ENCODE measurements at places on chromosomes 7 and 10.

GRCh38 chr7:111758332-111758731, 196.0 kb upstream of the IMMP2L start:
- no peak for DNase-seq

DNA sequence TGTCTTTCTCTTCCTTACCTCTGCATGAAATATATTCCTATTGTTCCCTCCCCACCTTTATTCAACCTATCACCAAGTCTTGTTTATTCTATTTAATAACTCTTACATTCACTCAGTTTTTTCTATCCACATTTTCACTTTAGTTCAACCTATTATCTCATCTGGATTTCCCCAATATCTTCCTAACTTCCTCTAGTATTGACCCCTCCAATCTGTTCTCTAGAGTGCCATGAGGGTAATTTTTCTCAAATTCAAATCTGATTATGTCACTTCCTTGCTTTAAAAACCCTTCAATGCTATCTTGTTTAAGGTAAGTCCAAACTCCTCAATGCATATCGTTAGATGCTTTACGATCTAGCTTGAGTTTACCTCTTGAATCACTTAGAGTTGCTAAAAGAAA, 86.5 kb downstream of the SDHAF3 start:
- no peak for DNase-seq

- no peak for DNase-seq
Measured at GRCh38 chr10:122445469-122445868, 9.0 kb upstream of the ARMS2 start.

GRCh38 chr7:94190599-94191061, 186.5 kb upstream of the BET1 start:
- DNase-seq: no peak

DNA sequence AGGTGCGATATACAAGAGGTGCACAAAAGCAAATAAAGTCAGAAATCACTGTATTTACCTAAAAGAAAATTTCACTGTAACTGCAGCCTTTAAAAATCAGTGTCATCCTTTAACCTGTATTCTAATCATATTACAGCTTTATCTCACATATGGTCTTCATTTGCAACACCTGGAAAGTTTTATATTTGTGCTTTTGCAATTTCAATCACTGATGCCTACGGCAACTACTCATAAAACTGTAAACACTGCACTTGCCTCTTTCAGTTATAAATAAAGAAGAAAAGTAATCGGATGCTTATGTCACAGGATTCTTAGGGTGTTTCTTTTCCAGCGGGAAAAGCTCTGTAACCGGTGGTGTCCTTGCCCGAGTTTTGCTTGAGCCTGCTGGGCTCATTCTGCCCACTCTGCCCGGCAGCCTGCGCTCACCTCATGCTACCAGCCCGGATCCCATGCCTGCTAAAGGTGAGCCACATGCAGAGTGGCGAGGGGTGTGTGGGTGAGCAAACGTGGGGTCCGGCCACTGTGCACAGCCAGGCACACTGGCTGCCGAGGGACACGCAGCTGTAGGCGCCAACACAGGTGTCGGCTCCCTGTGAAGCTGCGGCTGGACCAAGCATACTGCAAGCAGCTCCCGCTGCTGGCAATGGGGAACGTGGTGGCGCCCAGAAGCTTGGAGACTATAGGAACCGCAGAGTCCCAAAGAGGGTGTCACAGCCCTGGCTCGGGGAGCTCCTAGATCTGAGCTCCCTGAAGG, 56.3 kb upstream of the ABCB5 start:
- no peak for DNase-seq

DNA sequence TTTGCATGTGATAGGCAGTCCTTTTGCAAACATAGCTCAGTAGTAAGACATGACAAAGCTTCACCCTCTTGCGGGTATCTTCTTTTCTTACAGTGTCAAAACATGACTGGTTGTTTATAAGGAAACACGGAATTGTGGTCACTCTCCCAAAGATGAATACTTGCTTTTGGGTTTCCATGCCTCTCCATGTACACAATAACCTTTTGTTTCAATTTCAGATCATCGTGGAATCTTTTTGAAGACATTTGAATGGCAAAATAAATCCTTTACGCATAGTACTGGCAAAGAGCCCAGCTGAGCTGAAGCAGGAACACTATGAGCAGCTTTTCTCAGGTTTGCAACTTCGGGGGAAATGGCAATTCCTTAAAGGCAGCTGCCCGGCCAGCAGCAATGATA, 156.8 kb upstream of the FRMD4A start:
- DNase-seq: no peak

- DNase-seq: peak; percentile 37
Measured at GRCh38 chr7:129607471-129608120, 3.9 kb upstream of the NRF1 start.

- DNase-seq: no peak
Measured at GRCh38 chr7:154509192-154509591, 457.0 kb downstream of the DPP6 start.

GRCh38 chr7:158738841-158739240, 34.2 kb upstream of the NCAPG2 start:
- DNase-seq: no peak

- DNase-seq: no peak
Measured at GRCh38 chr10:31617757-31618156, 298.7 kb downstream of the ZEB1 start.

DNA sequence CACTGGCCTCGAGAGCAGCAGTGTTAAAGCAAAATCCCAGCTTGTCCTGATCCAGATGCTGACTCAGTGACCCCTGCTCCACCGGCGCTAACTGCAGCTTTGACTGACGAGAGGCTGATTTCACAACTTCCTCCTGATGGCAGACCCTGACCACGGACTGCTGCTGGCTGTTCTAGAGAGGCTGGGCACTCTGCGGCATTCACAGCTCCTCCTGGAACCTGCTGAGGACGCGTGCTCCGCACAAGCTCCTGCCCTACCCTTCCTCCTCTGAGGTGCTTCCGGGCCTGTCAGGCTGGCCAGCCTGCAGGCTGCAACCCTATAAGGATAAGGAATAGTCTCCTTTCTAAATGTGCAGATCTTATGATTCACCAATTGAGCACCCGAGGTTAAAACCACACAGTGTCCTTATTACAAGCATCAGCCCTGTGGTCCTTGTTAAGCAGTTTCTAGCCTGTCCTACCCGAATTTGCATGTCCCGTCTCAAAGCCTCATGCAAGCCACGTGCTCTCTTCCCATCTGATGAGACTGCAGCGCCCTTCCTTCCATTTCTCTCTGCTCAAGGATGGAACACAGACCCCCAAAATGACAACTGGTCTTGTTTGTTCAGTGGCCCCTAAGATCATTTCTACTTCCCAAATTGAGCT, 35.5 kb upstream of the NCAPG2 start:
- DNase-seq: no peak

GRCh38 chr10:60517805-60518204, 128.1 kb upstream of the ANK3 start:
- no peak for DNase-seq

GRCh38 chr7:29946428-29947186, 43.0 kb downstream of the SCRN1 start:
- DNase-seq: no peak

GRCh38 chr7:112789453-112789816, 758 bp downstream of the TMEM168 start:
- no peak for DNase-seq

DNA sequence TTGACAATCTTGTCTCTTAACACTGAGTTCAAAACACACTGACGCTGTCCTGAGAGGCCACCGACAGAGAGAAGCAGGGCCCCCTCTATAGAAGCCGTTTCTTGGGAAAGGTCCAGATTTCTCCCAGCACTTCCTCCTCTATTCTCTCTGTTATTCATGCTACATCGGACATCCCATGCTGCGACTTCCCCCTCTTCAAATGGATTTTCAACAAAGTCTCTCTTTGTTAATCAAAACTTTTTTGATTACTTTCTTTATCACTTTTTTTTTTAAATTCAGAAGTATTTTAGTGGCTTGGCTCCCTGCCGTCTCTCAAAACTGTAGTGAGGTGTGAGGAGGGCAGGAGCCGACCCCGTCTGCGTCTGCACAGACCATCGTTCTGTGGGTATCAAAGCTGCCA, 298.9 kb upstream of the PITRM1 start:
- no peak for DNase-seq

GRCh38 chr10:128047351-128047750, 78.9 kb downstream of the MKI67 start:
- peak; percentile 81 for DNase-seq

- no peak for DNase-seq
Measured at GRCh38 chr10:59674215-59674836, 35.3 kb downstream of the SLC16A9 start.

DNA sequence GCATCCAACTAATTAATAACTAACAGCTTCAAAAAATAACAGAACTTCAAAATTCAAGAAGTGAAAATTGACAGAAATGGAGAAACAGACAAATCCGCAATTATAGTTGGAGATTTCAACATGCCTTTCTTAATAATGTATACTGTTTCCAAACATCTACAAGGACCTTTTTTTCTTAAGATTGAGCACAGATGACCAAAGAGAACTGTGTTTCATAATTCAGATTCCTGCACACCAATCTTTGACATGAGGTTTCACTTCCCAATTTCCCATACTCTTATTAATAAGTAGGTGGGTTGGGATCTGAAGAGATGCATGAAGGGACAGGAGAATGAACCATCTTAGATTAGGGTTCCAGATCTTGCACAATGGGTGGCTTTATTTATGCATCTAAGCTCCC, 24.9 kb upstream of the GIMAP7 start:
- no peak for DNase-seq

DNA sequence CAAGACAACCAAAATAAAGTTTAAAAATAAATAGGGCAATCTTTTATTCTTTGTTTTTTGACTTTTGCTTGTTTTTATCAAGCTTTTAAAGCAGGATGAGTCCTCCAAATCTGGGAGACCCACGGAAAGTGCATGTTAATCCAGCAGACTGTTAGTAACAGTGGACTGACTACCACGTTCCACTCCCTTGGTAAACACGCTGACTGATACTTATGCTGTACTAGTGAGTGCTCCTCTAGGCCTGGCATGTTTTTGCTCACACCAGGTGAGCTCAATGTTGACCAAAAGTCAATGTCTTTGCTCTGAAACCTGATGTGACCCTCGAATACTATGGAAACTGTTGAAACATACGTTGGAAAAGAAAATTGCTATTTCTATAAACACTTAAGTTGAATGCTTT, 88.4 kb downstream of the KIAA1549 start:
- no peak for DNase-seq

DNA sequence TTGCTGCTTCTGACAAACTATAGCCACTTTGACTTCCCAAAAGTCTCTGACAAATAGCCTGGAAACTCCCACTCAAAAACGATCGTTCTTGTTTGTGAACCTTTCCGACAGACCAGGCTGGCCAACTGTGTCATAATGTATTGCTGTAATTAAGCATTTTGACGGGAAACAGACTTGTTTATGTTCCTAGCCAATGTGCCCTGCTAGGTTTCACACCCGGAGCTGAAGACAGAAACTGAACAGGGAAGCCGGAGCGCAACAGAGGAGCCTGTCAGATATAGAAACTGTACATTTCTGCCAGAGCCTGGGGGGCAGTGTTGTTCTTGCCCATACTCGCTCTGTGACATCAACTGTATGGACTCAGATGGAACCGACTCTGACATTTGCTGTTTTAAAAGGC, 55.3 kb upstream of the C7orf33 start:
- DNase-seq: no peak

DNA sequence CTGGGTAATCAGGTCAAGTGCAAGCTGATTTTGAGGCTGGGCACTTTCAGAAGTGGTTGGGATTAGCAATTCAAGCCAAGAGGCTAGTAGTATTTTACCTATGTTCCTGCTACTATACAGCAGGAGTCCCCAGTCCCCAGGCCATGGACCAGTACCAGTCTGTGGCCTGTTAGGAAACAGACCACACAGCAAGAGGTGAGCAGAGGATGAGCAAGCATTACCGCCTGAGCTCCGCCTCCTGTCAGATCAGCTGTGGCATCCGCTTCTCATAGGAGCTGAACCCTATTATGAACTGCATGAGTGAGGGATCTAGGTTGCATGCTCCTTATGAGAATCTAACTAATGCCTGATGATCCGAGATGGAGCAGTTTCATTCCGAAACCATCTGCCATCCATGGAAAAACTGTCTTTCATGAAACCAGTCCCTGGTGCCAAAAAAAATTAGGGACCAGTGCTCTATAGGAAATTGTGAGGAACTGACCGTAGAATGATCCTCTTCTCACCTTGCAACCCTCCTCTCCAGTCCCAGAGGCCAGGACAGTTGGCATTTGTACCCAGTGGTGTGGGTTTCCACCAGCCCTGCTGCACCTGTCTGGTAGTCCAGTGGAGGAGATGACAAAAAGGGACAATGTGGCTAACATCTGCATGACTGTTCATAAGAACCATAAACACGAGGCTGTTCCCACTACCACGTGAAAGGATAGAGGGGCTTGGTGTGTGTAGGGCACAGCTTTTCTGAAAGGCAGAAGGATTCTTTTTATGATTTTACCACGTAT, 172.5 kb downstream of the KIAA1217 start:
- DNase-seq: no peak
